Activated CD4-positive, alpha-beta memory T cell treated with anti-CD3 and anti-CD28 coated beads for 36 hours (primary cell): ENCODE measurements at places on chromosomes 6 and 20.
A peak's percentile ranks its signal among the peaks of the same experiment; 100 is the strongest.

- DNase-seq = no peak
Measured at GRCh38 chr6:12937971-12938370, 221.4 kb downstream of the PHACTR1 start.

- DNase-seq = peak; percentile 86
Measured at GRCh38 chr6:26286168-26286877, 78.7 kb upstream of the BTN3A2 start.

GRCh38 chr6:110512991-110513390, 36.6 kb upstream of the SLC22A16 start:
- no peak for DNase-seq

DNA sequence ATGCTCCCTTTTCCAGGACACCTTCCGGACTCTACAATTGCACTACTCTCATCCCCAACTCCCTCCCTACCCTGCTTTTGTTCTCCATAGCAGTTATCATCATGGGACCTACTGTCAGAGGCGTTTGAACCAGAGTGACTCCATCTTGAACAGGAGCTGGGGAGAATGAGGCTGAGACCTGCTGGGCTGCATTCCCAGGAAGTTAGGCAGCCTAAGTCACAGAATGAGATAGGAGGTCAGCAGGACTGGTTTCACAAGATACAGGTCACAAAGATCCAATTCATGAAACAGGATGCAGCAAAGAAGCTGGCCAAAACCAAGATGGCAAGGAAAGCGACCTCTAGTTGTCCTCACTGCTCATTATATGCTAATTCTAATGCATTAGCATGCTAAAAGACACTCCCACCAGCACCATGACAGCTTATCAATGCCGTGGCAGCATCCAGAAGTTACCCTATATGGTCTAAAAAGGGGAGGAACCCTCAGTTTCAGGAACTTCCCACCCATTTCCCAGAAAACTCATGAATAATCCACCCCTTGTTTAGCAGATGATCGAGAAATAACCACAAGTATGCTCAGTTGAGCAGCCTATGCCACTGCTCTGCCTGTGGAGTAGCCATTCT, 15.6 kb downstream of the SLC13A3 start:
- DNase-seq = no peak

GRCh38 chr20:12055161-12055560, 137.5 kb downstream of the BTBD3 start:
- DNase-seq = no peak

DNA sequence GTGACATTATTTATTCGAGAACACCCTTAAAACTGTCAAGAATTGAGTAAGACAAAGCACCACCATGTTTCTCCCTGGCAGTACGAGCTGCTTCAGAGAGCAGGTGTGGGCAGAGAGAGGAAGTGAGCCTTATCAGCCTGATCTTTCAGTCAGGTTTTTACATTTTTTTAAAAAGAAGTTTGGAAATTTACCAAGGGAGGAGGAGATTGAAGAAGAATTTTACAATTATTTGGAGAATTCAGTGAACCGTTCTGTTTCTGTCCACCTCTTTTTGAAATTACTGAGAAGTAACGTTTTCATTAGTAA, 75.5 kb downstream of the ZDHHC14 start:
- DNase-seq = peak; percentile 46

- no peak for DNase-seq
Measured at GRCh38 chr6:155850408-155850841, 394.8 kb upstream of the NOX3 start.

GRCh38 chr20:6583134-6583738, 184.2 kb upstream of the BMP2 start:
- DNase-seq = no peak

DNA sequence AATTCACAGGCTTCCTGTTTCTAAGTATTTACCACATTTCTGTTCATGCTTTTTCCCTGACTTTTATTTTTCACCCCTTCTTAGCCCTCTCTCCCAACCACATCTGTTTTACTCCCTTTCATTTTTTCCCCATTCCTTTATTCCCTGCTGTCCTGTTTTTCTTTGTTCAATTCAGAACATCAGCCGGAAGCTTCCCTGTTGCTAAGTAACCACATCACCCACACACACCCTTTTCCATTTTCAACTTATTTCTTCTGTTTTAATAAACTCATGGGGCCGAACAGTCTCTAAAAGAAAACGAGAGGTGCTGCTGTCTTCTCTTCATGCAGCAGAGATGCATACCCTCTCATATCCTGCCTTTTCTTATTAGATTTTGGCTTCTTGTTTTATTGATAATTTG, 53.5 kb upstream of the CEP85L start:
- no peak for DNase-seq

GRCh38 chr6:100176311-100176950, 182.4 kb upstream of the MCHR2 start:
- DNase-seq = no peak

GRCh38 chr6:1630771-1631217, 21.1 kb downstream of the FOXC1 start:
- no peak for DNase-seq

DNA sequence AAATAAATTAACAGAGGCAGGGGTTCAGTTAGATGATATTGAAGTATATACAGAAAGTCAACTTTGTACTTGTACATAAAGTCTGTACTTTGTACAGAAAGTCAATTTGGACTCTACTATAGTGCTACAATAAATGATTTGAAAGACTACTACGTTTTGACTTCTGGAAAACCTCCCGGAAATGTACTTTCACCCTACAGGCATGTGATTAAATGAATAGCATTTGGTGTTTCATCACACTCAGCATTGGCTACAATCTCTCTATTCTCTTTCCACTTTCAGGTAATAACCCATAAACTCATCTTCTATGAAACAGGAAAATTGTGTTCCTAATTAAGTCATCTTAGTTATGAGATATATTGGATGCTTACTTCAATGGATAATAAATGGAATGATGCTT, 25.6 kb upstream of the MC3R start:
- DNase-seq = no peak

- peak; percentile 53 for DNase-seq
Measured at GRCh38 chr20:63756648-63756991, 17.0 kb downstream of the SLC2A4RG start.

- peak; percentile 18 for DNase-seq
Measured at GRCh38 chr20:36273414-36274180, 32.5 kb upstream of the DLGAP4 start.

GRCh38 chr6:144190593-144190992, 40.3 kb downstream of the STX11 start:
- no peak for DNase-seq

- DNase-seq = no peak
Measured at GRCh38 chr6:169251371-169251802, 2.3 kb downstream of the THBS2 start.
